ENCODE measurements at places on chromosomes 6 and 20.

- DNase-seq: peak; percentile 10
Measured at GRCh38 chr20:7094438-7094997, 327.0 kb downstream of the BMP2 start.

GRCh38 chr6:155409391-155409790 lies 46.2 kb downstream of the NOX3 start:
- no peak for DNase-seq

DNA sequence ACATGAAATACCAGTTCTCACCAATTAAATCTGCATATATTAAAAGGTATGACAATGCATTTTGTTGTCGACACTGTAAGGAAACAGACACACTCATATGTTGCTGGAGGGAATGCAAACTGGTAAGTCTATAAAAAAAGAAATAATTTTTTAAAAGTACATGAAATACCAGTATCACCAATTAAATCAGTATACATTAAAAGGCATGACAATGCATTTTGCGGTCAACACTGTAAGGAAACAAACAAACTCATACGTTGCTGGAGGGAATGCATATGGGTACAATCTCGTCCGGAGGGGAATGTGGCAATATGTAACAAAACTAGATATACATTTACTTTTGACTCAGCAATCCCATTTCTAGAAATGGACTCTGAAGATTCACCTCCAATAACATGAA lies 6.5 kb downstream of the ZNF322 start:
- no peak for DNase-seq

DNA sequence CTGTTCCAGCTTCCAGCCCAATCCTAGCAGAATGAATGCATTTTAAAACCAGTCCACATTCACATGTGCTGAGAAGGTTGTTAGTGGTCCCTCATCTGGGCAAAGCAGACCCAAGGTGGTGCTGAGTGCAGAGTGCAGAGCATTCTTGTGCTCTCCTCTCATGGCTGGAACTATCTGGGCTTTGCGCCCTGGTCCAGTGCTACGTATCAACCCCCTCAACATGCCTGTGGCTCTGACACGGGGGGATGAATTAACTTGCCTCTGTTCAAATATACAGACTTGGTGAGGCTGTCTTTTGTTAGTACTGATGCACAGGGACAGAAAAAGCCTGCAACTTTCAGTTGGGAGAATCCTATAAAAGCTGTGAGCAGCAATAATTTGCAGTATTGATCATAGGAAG lies 42.5 kb downstream of the PANK2 start:
- no peak for DNase-seq

DNA sequence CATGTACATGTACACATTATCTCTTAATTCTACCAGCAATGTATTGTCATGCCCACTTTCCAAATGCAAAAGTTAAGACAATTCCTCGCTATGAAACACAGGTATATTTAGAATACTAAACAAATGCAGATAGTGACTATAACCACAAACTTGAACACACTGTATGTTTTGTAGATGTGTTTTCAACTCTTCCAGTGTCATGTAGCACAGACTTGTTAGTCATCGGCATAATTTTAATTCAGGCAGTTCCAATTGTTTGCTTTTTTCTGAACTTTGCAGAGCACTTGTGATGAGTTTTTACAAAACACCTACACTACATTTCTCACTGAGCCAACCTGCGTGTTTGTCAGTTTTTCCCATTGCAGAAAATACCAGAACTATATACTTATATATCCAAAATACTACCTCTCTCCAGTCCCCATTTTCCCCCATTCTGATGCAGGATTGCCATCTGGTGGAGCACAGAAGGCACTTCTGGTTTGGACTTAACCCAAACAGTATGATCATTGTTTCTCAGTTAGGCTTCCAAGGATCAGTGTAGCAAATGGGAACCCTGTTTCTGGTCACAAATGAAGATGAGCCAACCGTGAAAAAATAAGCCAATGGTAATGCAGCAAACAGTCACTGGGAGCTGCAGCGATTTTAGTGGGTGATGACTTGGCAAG lies 143.4 kb downstream of the ADGRB3 start:
- DNase-seq: no peak

- DNase-seq: no peak
Measured at GRCh38 chr6:157209865-157210530, 113.3 kb downstream of the TMEM242 start.

- DNase-seq: no peak
Measured at GRCh38 chr6:118679327-118679901, 28.0 kb upstream of the CEP85L start.

- peak; percentile 87 for DNase-seq
Measured at GRCh38 chr6:47047479-47048407, 5.6 kb upstream of the ADGRF1 start.

- no peak for DNase-seq
Measured at GRCh38 chr20:9136114-9136513, 67.2 kb downstream of the PLCB4 start.

DNA sequence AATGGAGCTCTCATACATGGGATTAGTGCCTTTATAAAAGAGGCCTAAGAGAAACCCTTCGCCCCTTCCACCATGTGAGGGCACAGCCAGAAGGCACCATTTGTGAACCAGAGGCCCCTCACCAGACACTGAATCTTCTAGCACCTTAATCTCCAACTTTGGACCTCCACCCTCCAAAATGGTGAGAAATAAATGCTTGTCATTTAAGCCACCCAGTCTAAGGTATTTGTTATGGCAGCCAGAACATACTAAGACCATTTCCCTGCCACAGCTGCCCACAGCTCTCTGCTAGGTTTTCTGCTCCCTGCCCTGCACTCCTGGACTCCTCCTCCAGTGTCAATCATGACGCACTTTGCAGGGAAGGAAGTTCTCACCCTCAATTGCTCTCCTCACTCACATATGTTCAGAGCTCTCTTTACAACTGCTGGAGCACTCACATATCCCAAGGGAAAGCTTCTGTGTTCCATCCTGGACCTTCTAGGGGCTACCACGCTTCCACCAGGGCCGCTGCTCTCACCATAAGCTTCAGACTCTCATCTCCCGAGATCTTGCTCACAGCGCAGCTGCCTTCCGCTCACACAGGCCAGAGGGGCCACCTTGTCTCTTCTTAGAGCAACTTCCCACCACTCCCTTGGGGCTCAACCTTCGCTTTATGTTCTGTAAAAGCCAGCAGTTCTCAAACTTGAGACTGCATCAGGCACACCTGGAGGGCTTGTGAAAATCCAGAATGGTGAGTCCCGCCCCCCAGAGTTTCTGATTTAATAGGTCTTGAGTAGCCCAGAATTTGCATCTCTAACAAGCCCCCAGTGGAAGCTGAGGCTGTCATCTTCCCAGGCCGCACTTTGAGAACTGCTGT lies 1.6 kb upstream of the LY86 start:
- no peak for DNase-seq

GRCh38 chr6:34696189-34696738 lies 303 bp downstream of the ILRUN start:
- no peak for DNase-seq

DNA sequence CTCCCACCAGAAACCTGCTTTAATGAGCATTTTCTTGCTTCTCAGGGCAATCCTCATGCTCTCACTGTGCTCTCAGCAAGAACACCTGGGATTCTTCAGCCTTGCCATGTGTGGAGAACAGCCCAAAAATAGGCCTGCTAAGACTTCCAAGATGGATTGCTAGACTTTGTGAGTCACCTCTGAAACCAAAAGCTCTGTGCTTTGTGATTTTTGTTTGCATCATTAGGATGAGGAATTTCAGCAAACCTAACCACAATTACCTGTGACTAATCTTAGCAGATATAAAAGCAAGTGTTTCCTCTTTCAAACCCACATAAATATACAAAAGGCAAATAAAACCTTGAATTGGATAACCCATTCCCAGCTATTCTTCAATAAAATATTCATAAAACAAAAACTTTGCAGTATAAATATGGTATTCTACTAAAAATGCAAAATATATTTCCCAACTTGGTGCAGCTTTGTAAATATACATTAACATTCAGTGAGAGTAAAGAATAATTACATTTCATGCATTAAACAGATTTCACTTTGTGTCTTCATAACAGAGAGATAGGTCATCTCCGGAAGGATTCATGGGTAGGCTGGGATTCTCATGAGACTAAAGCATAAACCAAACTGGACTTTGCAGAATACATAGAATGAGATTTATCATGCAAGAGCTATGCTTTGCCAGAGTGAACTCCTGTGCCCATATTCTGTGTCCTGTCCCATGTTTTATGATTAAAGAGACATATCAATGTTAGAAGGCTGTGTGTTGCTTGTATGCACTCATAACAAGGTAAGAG lies 33.5 kb downstream of the TPBG start:
- DNase-seq: peak; percentile 90

- DNase-seq: no peak
Measured at GRCh38 chr6:72720464-72720863, 98.6 kb downstream of the KCNQ5 start.

DNA sequence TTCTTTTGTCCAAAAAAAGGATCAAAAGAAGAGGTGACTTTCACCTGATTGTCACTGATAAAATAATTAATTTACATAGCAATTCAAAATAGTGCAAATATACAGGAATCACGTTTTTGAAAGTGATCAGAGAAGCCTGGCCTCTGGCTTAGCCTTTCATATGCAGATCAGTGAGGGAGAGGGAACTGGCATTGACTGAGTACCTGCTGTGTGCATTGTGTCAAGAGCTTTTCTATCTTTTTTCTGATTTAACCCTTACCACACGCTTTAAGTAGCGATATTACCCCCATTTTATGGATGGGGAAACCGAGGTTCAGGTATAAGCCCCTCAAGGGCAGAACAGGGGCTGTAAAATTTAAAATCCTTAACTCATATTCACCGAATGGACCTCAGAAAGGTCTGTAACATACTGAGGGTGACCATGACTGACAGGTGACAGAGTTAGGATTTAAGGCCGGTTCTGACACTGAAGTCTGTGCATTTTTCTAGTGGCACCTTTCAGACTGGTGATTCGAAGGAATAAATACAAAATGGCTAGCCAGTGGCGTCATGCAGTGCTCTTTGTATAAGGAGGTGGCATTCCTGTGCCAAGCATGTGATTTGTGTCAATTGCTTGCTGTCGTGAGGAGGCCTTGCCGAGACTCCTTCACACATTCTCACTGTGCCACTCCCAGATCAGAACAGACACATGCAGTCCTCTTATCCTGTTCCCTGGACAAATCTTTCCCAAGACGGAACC lies 310.2 kb downstream of the TSHZ2 start:
- DNase-seq: no peak

- DNase-seq: no peak
Measured at GRCh38 chr6:90859612-90860011, 272.7 kb upstream of the MAP3K7 start.

DNA sequence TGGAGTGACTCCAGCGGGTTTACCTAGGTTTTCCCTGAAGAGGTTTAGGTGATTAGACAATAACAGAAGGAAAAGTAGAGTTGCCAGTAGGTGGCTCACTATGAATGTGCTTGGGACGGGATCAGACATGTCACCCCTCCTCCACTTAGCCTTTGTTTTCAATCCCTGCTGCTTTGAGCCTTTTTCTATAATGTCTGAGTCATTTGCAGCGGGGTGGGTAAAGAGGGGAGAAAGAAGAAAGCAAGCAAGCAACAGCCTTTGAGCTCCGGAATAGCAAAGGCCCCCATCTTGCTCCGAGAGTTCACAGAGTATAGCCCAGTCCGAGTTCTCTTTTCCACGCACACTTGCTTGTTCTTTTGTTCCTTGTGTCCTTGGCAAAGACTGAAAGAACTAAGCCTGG lies 129.1 kb downstream of the PACRG start:
- DNase-seq: peak; percentile 75

DNA sequence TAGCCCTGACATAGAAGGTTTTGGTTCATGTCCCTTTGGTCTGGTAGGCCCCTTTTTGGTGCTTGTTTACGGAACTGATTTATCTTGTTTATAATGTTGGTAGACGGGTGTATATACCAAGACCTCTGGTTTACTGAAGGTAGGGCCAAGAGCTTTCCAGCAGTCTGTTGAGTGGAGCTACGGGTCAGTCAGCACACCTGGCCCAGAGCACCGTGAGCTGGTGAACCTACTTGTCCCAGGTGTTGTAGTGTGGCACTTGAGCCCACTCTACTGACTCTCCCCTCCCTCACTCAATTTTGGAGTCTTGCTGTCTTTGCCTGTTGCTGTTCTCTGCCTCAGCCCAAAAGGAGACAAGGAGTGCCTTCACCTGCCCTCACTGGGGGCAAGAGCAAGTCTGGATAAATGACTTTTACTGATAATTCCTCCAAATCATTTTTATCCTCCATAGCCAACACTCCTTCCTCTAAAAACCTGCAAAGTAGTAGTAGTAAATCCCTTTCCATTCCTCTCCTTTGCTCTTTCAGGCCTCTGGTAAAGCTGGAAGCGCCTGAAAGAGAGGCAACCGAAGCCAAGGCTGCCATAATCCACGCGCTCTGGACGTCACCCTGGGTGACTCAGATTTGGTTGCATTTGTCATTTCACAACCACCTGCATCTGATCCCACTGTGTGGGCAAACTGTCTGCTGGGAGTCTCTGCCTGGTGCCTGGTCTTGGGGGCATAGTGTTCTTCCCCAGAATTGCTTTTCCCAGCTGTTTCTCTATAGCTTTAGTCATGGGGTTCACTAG lies 22.2 kb downstream of the RREB1 start:
- DNase-seq: no peak

GRCh38 chr6:105894556-105894955 lies 191.6 kb upstream of the PRDM1 start:
- DNase-seq: no peak

DNA sequence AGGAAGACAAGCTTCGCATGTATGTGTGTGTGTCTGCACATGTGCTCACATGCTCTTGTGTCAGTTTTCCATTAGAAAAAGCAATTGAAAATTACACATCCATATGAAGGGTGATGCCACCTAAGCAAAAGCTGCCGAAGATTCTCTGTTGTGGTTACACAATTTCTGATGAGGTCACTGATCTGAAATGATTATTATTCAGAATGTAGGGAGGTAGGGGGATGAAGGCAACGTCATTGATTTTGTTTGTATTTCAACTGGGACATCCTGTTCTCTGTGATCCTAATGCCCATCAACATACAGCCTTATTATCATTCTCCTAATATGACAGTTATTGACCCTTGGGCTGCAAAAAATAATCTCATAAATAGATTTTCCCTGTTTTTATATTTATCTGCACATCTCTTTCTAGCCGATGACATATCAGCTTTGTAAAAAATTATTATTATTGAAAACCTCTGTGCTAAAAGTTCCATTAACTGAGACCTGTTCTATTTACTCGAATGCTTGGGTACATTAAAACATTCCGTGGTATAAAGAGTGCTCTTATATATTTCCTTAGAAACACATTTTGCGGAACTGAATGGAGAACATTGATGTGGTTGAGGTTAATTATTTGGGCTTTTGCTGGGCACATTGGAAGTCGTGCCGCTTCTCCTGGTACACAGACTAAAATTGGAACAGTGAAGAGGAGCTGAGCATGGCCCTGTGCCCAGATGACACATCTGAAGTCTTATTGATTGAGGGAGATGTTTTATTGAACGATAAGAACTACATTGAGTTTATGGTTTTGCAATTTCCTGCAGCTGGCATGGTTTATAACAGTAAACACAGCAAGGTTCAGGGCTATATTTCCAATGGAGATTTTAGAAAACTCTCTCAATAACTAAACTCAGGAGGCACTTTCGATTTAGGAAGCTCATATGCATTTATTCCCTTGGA lies 51.3 kb downstream of the ZNF831 start:
- DNase-seq: no peak
